Transverse colon (tissue), 4 donors: ENCODE measurements at places on chromosomes 5 and 9.

DNA sequence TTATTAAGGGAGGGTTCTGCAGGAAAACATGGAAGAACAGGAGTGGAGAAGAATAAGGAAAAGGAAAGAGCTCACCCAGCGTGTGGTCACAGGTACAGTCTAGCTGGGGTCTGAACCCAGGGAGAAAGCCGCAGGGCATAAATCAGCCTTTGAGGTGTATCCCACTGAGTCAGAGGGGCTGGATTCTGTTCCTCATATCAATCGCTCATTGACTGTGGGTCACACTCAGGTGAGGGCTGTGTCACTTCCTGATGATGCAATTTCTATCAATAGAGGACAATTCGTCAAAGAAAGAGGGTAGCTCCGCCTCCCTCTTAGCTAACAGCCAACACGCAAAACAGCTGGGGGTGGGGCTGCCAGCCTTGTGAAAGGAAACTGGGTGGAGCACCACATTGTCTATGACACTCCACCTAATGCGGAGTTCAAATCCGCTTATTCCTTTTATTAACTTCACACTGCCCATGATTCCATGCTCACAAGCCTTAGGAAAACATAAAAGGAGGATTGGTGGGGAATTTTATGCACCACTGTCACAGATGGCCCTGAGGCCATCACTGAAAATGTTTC, 176.2 kb downstream of the ICE1 start:
- DNase-seq: no peak

DNA sequence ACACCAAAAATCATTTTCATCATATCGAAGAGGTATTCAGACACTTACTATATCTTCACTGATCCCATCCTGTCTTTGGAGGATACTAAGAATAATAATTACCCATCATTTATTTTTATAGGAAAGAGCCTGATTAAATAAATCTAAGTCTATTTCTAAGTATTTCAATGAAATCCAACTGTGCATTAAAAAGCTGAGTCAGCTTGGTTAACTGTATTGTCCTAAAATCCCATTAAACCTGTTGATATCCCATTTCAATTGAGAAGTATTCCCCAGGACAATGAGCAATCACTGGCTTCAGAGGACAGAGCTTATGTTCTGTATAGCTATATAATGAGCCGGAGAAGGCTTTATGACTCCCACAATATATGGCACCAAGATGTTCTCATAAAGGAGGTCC, 142.0 kb upstream of the RORB start:
- no peak for DNase-seq

GRCh38 chr5:154797762-154798161, 42.6 kb downstream of the LARP1 start:
- DNase-seq: no peak

DNA sequence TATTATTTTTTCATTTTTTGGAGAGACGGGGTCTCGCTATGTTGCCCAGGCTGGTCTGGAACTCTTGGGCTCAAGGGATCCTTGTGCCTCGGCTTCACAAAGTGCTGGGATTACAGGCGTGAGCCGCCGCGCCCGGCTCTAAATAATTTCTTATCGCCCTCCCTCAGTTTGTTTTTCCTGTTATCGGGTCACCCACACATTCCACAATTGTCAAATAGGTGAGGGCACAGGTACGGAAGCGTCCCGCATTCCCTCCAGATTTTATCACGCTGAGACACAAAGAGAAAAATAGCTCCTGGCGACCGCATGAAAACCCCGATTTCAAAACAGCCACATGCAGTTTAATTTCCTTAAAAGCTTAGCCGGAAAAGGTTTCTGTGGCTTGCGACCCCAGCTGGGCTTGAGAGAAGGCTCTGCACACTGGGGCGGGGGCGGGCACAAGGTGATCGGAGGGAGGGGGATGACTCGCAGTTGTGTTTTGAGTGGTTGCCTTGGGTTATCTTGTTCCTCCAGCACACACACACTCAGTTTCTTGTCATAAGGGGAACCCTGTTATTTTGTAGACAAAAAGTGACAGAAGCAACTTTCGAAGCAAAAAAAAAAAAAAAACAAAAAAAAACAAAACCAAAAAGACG, 717 bp upstream of the IQGAP2 start:
- peak; percentile 69 for DNase-seq

- no peak for DNase-seq
These were observed 333.2 kb upstream of the RFX3 start for GRCh38 chr9:3858961-3859360.

DNA sequence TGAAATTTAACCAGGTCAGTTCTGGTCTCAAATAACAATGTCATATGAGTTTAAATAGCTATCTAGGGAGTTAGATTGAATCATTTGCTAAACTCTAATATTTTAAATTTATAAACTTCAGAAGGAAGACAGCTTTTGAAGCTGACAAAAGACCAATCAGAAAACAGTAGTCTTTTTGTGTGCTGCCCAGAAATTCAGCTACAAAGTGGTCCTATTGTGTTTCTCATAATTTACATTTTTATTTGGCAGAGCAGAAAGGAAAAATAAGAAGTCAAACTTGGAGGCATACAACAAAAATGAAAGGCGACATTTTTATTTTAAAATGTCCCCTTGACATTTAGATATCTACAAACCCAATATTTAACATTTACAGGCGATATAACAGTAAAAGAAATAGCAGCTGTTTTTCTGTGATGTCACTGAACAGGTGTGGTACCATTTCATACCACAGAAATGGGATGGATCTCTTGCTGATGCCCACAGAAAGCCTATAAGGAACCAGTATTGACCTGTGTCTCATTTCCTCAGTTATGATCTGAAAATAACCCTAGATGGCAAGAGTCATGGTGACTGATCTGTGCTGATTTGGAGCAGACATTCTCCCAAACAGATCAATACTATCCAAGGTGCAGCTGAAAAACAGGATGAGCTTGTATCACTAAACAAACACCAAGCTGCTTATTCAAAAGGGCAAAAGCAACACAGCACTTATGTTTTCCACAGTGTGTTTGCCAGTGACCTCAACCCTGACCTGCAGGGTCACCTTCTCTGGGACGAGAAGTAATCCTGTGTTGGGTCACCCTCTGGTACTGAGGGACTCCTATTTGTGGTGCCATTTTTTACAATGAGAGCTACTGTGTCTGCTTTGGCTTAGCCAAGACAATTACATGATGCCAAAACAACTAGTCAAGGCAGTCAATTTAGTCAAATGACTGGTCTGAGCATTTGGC, 3.6 kb upstream of the FST start:
- DNase-seq: no peak

- DNase-seq: no peak
These were observed 27.1 kb downstream of the TMEM267 start for GRCh38 chr5:43456556-43456955.

DNA sequence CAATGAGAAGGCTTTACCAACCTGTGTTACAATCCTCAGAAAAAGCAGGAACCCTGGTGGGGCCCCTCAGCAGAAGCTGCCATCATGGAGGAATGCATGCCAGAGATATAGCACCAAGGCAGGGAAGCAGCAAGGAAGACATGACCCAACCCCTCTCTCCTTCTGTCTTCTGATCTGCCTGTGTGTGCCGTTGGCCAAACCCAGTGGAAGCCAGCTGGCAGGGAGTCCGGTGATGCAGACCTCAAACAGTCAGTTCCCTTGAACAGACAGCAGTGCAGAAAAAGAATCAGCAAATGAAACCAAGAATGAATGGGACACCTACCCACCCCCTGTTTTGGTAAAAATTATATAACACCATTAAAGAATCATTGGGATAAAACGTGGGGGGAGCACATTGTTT, 234.2 kb downstream of the ZNF608 start:
- DNase-seq: no peak

- peak; percentile 66 for DNase-seq
These were observed 525.6 kb downstream of the PDE4D start for GRCh38 chr5:59367791-59368394.

GRCh38 chr9:36738318-36738976, 165.8 kb downstream of the MELK start:
- DNase-seq: no peak

GRCh38 chr5:143749581-143750205, 62.3 kb upstream of the HMHB1 start:
- no peak for DNase-seq

DNA sequence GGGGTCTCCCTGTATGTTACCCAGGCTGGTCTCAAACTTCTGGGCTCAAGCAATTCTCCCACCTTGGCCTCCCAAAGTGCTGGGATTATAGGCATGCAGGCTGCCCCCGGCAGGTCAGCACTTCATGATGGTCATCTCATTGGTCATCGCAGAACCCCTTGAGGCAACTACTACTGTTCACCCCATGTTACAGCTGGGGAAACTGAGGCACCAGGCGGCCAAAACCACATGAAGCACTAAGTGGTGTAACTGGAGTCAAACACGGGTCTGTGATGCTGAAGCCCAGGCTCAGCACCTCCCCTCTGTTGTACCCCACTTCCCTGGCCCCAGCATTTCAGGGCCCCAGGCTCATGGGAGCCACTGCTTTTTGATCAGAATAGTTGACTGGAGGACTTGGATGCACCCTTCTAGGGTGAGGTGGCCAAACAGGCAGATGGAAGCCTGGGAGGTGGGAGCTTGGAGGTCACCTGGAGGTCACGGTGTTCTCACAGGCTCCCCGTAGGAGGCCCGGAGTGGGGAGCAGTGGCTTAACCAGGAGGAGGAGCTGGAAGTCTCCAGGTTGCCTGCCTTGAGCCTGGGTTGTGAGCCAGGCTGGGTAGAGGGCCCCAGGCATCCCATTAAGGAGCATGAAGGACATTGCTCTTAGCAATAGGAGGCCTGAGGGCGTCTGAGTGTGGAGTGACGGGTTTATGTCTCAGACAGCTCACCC, 57.3 kb upstream of the RPL26L1 start:
- no peak for DNase-seq

DNA sequence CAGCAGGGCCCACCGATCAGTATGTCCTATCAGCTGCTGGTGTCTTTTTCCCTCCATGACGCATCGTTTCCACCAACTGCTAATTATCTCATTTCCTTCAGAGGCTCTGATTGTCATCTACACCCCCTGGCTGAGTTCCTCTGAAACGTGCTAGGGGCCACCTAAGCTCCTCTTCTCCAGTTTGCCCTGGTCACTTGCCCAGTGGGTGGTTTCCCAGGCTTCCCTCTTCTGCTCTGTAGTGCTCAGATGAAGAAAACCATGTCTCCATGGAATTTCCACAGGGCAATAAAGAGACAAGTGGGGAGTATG, 65.3 kb downstream of the TSTD2 start:
- DNase-seq: no peak

GRCh38 chr5:167485061-167485774, 806.2 kb upstream of the WWC1 start:
- DNase-seq: no peak

DNA sequence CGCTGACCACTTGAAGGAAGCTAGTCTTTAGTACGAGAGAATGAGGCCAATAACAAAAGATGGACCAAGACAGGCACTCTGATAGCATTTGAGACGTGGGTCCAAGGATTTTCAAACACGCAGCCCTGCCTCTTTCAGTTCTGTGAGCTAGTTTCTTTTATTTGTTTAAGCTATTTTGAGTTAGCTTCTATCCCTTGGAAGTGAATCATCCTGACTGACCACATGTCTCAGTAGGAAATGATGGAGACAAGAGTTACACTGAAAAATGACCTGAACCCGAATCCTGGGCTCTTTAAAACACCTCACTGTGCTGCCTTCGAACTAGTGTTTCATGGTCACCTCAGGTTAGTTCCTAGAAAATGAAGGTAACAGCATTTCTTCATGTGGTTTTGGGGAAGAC, 9.9 kb downstream of the TEK start:
- no peak for DNase-seq

GRCh38 chr5:8756498-8757084, 789.3 kb downstream of the SEMA5A start:
- peak; percentile 8 for DNase-seq

- no peak for DNase-seq
These were observed 40.3 kb upstream of the XPA start for GRCh38 chr9:97737429-97737828.

DNA sequence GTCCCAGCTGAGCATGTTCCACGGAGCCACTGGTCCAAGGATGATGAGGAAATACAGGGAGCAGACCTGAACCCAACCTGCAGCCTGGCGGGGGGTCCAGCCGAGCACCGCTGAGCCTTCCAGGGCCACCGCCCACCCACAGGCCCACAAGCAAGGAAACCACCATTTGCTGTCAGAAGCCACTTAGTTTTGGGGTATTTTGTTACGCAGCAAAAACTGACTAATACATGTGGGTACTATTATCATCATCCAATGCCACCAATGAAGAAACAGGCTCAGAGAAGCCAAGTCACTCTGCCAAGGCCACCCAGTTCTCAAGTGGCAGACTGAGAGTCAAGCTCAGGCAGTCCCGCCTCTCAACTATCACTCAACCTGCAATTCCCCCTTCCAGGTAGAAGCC, 48.0 kb upstream of the RXRA start:
- DNase-seq: no peak

- DNase-seq: no peak
These were observed 6.0 kb upstream of the LCP2 start for GRCh38 chr5:170303549-170303948.

GRCh38 chr9:112971415-112971814, 40.6 kb downstream of the ZNF883 start:
- peak; percentile 9 for DNase-seq

- no peak for DNase-seq
These were observed 7.7 kb downstream of the LHFPL2 start for GRCh38 chr5:78640662-78641474.

DNA sequence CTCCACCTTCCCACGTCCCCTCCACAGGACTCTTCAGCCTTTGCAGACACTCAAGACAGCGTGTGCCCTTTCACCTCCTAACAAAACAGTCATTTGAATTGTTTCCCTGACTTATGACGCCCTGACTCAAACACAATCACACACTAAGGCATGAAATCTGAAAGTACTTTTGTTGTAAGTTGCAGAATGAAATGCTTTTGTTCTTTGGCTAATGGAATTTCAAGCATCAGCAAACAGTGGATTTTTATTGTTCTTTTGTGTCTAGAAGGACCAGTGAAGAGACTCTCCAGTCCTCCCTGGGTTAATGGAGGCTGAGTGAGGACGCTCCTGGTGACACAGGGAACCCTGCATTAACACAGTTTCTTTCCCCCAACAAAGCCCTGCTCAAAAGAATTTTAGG, 380.1 kb downstream of the CTNND2 start:
- DNase-seq: no peak

DNA sequence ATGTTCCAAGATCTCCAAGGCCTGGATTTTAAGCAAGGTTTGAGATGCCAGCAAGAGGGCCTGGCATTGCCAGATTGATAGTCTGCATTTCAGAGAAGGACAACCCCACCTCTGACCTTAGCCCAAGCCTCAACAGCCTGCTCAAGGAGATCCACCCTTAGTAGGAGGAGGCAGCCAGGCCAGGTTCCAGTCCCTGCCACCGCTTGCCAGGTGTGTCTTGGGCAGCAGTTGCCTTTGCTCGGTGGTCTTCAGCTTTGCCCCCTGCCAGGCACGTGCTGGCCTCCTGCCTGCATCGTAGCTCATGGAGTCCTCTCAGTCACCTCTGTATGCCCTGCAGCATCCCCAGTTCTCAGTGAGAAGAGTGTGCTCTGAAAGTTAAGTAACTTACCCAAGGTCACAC, 134.2 kb downstream of the KCNIP1 start:
- DNase-seq: no peak
